NB4 (cell line): ENCODE measurements at places on chromosomes 3 and 15.

GRCh38 chr3:134389865-134390264 is 15.6 kb upstream of the AMOTL2 start:
- no peak for DNase-seq

GRCh38 chr3:84958495-84959469 is at the start of gene CADM2:
Gene CADM2, plus strand, starts transcription at chr3:84958989.
- peak; percentile 32 for DNase-seq

DNA sequence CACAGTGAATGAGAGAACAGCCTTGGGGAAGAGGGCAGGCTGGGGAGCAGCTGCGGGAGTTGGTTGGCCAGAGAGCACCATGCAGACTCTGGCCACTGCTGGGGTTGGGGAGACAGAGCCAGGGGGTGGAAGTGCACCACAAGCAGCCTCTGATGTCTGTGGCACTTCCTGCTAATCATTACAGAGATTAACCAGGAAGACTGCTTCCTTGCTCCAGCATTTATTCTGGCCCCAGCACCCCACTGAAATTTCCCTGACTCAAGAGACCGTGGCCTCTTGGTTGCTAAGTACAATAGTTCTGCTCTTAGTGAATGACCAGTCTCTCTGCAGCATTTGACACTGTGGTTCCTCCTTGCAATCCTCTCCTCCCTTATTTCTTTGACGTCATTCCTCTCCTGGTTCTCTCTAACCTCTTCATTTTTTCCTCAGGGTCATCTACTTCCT is 266.2 kb upstream of the ROPN1 start:
- no peak for DNase-seq

- DNase-seq, result no peak
Observed at GRCh38 chr3:184770541-184770940, 41.4 kb upstream of the VPS8 start.

- no peak for DNase-seq
Observed at GRCh38 chr15:23686466-23687142, 501 bp downstream of the NDN start.

- peak; percentile 11 for DNase-seq
Observed at GRCh38 chr3:66464512-66464894, 36.3 kb downstream of the LRIG1 start.

DNA sequence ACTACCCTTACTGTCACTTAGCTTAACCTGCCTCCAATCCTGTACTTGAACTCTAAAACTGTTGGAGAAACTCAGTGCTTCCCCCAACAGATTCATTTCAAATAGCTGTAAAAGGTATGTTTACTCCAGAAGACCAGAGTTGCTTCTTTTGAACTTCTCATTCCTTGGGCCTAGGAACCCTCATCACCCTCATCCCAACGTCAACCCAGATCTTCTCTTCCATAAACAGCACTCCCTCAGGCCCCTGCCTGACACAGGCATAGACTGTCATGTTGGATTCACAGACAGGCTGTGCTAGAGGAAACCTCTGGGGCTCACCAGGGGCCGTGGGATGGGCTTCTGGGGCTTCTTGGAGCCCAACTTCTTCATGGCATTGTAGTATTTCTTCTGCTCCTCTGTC is 57.5 kb upstream of the SCN5A start:
- no peak for DNase-seq

DNA sequence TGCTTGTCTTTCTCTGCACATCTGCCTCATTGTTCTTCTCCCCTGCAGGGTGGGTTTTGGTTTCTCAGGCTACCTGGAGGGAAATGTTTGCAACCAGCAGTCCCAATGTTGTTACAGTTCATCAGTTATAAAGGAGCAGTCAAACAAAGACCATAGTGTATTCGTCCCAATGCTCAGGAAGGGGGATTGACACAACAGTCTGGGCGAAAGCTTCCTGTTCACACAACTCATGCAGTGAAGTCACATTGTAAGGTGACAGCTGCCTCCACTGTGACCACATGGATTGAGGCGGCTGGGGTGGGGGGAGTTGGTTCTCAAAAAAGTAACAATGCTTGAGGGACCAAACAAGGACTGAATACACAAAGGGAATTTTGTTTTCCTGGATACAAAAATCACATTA is 28.8 kb upstream of the TF start:
- no peak for DNase-seq

GRCh38 chr3:30502051-30502741 is 104.2 kb upstream of the TGFBR2 start:
- DNase-seq, result no peak

DNA sequence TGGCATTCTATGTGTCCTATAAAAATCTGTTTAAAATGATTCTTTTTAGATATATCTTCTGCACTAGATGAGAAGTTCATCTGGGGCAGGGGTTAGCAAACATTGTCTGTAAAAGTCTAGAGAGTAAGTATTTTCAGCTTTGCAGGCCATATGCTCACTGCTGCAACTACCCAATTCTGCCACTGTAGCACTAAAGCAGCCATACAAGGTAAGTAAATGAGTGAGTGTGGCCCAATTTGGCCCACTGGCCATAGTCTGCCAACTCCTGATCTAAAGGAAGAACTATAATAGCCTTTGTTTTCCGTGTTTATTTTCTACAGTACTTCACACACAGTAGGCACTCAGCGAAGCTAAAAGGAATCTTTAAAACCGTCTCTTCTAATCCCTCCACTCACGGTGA is 42.3 kb downstream of the DLG1 start:
- DNase-seq, result no peak

GRCh38 chr3:170835336-170835735 is 34.7 kb downstream of the RPL22L1 start:
- DNase-seq, result no peak
